ENCODE measurements at places on chromosomes 2 and 18. TPM values are rescaled to one million over a fixed set of nuclear protein-coding genes. Genes with fewer than 3 reads are reported as not detected.
A peak's percentile ranks its signal among the peaks of the same experiment; 100 is the strongest.

DNA sequence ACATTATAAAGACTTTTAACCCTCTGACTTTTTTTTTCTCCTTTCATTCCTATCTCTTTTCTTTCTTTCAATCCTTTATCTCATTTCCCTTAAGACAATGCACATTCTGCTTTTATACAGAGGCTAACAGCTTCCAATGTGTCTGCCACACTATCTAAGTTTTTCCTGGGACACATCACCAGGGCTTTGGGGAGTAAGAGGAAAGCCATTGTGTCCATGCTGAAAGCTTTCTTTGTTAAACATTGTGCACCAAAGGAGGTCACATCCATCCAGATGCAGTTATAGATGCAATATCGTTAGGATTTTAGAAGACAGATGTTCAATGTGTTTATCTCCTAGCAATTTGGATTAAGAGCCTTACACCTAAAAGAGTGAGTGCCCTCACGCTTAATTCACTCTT, 534.1 kb downstream of the CNTNAP5 start:
- no peak for DNase-seq

- DNase-seq, result no peak
Observed at GRCh38 chr2:179805001-179805400, 56.4 kb downstream of the ZNF385B start.

DNA sequence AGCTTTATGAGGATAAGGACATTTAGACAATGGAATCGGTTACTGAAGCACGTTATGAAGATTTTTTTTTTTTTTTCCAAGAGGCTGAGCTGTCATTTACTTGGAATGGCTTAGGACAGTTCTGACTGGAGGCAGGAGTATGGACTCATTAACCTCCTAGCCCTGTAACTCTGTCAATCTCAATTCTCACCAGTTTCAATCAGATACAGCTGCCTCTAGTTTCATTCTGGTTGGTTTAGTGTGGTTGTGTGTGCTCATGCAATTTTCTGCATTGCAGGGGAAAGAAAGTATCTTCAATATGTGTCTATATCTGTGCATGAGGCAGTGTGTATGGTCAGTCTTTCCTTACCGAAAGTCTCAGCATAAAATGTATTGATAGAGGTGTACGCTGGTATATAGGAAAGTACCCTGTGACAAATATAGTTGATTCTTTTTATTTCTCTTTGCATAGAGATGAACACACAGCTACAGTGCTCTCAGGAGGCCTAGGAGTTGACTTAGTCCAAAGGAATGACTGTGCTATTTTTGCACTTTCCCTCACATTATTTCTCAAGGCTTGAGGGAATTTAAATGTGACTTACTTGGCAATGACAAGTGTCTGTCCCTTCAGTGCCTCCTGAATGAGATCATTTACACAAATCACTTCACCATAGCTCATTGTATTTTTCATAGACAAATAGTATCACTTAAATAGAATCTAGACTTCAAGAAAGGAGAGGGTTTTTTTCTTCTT, 50.5 kb upstream of the GRB14 start:
- DNase-seq, result no peak

DNA sequence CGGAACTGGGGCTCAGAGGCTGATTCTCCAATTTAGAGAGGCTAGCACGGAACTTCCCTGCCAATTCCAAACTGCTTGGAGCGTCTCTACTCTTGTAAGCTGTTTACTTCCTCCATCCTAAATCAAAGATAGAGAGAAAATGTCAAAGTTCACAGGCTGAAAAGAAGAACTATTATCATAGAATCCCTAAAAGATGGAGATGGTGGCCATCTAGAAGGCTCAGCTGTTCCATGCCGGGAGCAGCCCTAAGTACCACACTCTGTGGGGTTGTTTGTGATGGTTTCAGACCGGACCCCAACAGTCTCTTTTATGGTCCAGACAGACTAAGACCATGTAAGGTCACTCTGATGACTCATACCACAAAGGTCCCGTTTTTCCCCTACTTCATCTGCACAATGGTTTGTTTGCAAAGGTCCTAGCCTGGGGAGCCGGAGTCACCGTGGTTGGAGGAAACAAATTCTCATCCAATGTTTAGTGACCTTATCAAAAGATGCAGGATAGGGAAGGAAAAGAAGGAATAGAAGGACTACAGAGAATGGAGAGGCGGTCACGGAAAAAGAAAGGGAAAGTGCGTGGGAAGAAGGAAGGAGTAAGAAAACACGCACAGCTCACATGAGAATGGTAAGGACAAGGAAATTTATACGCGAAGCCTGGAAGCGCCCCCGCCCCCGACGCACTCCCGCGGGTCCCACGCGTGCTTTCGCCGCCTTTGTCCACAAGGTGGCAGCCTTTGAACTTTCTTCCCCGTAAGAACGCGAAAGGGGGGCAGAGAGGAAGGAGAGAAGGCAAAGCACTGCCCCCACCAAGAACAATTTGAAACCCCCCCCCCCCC, 453 bp upstream of the ANTXR1 start:
- DNase-seq, result peak; percentile 8

Gene CRYBA2
- not detected for total RNA-seq

- no peak for DNase-seq
Observed at GRCh38 chr18:12417687-12418086, 10.0 kb downstream of the PRELID3A start.

DNA sequence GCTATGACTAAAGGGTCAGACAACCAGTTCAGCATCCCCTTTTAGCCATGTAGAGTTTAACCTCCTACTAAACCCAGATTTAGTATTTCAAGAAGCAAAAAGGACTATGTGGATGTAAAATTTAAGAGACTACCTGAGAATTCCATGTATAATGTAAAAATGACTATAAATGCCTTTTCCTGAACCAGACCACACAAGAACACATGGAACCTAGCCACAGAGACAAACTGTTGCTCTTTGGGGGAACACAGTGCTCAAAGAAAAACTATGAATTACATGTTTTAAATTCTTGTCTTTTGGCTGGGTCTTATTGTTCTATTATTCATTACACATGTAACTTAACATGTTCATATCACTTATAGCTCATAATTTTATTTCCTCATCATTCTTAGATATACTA, 192.8 kb downstream of the DNER start:
- no peak for DNase-seq

GRCh38 chr18:67582488-67582887, 66.0 kb upstream of the DSEL start:
- DNase-seq, result no peak

Gene CASP8
- 40.5 TPM for total RNA-seq

Gene BOK
- not detected for total RNA-seq

Gene SCYGR4
- total RNA-seq, result not detected

Gene PUS10
- total RNA-seq, result 5.9 TPM

GRCh38 chr2:196376984-196377877, 205.9 kb upstream of the STK17B start:
- no peak for DNase-seq

DNA sequence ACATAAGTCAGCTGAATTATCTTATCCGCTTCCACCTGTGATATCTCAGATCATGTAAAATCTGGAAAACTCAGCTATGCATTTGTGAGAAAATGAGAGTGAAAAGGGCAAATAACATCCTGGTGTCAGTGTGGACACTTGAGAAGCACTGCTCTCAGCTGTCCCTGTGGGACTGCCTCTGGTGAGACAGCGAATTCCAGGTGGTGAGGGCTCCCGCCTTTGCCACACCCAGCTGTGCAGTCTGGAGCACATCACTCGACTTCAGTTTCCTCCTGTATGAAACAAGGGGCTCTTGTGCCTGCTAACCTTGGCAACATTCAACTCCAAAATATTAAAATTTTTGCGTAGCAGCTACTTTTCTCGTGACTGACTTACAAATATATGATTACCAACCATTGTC, 194.9 kb upstream of the BOD1L2 start:
- no peak for DNase-seq

DNA sequence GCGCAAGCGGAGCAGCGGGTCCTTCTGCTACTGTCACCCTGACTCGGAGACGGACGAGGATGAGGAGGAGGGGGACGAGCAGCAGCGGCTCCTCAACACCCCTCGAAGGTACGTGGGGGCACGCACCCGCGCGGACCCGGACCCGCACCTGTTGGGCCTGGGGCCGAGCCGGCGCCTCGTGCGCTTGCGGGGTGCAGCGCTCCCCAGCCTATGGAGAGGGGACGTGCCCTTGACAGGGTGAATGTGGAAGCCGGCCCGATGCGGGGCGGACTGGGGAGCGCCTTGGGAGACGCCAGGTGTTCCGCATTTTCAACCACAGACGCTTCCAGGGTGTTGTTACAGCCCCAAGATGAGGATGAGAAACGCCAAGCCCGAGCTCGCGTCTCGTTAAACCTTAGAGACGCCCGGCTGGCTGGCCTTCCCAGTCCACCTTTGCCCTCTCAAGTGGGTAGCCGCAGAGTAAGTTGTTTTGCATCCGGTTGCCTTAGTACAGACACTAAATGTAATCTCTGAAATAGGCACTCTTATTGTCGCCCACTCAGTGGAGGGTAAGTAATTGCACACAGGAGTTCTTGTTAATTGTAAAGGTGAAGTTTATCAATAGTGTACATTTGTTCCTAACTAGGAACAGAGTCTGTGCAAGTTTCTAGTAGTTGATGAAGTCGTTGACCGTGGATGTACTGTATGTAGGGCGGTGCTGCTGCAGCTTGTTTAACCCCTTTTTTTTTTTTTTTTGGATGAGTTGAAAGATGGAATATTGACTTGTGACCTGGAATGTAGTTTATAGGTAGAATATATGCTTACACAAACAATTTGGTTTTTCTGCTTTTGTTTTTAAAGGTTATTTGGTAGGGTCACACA, 815 bp downstream of the GMCL1 start:
- peak; percentile 49 for DNase-seq

Gene RPE
- 56.8 TPM for total RNA-seq

- DNase-seq, result no peak
Observed at GRCh38 chr2:197993363-197993762, 189.0 kb downstream of the PLCL1 start.

Gene RTP5
- not detected for total RNA-seq

DNA sequence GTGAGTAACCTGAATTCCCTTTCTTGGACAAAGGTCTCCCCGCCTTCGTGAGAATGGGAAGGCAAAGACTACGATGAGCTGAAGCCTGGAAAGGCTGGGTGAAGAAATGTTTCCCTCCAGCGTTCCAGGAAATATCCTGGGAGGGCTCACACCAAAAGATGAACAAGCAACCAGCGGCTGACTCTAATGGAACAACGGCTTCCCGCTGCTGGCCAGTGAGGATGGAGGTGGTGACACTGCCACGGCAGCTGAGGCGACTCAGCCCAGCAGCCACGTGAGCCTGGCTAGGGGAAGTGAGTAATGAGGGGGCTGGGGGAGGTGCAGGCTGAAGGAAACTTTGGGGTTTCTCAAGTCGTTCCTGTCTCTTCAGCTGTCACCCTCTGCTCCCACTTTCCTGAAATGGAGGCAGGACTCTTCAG, 105.0 kb upstream of the SMAD7 start:
- DNase-seq, result no peak

- DNase-seq, result no peak
Observed at GRCh38 chr2:119552902-119553301, 8.7 kb downstream of the CFAP221 start.

GRCh38 chr2:219496247-219496824, 2.4 kb upstream of the GMPPA start:
- DNase-seq, result no peak

DNA sequence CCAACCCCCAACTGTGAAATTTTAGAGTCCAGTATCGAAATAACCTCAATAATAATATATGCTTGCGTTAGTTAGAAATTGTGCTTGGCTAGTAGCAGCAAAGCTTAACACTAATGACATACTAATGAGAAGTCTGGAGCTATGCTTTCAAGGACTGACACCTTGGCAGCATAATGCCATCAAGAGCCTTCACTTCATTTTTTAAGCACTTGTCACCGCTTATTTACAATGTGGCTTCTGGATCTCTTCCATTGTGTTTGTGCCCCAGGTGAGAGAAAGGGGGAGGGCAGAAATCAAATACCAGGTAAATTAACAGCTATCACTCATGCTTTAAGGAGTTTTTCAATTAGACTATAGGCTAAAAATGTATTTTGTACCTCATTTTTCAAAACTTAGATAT, 101.5 kb downstream of the CDH7 start:
- no peak for DNase-seq

- no peak for DNase-seq
Observed at GRCh38 chr18:66328296-66328878, 275.5 kb downstream of the CDH19 start.

Gene NYAP2
- not detected for total RNA-seq

Gene QPCT
- 1.6 TPM for total RNA-seq
